ENCODE measurements at places on chromosomes 5 and 9.
A peak's percentile ranks its signal among the peaks of the same experiment; 100 is the strongest.

DNA sequence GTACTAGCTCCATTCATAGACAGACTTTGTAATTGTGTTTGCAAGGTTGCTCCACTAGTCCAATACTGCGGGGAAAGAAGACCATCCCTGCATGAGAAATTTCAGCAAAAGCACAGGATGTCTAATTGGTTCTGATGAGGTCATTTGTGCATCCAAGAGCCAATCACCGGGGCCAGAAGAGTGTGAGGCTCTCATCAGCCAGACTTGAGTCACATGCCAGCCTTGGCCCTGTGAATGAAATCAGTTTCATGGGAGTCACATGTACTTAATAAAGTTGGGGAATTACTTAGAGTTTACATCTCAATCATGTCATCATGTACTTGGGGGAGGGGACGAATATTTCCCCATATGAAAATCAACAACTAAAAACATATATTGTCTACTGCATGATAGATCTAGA lies 1236.0 kb downstream of the MAT2B start:
- DNase-seq: no peak

DNA sequence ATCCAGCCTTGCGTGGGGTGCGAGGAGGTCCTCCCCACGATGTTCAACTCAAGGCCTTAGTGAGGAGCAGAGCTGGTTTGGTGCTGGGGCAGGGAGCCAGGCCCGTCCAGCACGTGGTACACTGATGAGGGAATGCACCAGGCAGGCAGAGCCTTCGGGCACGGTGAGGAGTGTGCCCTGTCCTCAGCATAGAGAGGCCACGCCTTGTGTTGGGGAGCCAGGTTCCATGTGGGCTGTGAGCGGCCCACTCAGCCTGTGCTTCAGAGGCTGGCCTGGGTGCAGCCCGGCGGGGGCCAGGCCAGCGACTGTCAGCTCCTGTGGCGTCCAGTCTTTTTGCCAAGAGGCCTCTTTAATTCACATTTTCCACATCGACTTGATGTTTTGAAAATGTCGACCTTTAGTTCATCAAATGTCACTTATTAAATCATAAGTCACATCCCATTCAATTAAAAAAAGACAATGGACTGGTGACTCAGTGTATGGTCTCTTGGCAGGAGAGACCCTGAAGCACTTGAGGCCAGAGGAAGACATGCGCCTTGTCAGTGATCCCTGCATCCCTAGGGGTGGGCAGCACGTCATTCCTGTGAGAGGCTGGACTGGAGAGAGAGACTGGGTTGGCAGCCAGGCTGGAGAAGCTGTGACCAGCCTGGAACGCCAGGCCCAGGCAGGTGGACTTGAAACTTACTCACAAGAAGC lies 21.7 kb downstream of the ERGIC1 start:
- DNase-seq: no peak

GRCh38 chr9:133261753-133262120 lies 13.3 kb downstream of the ABO start:
- no peak for DNase-seq

GRCh38 chr5:95927927-95928723 lies 33.5 kb downstream of the ELL2 start:
- DNase-seq: no peak

- no peak for DNase-seq
Measured at GRCh38 chr9:126157826-126158587, 168.6 kb upstream of the MVB12B start.

DNA sequence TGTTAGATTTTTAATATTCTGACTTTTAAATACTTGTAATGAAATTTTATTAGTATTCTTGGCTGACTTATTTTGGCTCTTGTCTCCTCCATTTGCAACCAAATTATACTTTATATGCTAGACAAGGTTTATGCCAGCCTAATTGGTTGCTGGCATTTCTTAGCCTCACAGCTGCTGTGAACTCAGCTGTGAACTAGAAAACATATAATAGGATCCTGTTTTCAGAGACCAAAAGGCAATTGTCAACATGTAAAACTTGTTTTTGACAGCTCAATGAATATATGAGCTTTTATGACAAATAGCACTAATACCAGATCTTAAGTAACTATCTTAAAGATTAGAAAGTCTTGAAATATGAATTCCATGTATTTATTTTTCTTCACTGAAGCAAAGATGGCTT lies 25.9 kb downstream of the KIF2A start:
- no peak for DNase-seq

DNA sequence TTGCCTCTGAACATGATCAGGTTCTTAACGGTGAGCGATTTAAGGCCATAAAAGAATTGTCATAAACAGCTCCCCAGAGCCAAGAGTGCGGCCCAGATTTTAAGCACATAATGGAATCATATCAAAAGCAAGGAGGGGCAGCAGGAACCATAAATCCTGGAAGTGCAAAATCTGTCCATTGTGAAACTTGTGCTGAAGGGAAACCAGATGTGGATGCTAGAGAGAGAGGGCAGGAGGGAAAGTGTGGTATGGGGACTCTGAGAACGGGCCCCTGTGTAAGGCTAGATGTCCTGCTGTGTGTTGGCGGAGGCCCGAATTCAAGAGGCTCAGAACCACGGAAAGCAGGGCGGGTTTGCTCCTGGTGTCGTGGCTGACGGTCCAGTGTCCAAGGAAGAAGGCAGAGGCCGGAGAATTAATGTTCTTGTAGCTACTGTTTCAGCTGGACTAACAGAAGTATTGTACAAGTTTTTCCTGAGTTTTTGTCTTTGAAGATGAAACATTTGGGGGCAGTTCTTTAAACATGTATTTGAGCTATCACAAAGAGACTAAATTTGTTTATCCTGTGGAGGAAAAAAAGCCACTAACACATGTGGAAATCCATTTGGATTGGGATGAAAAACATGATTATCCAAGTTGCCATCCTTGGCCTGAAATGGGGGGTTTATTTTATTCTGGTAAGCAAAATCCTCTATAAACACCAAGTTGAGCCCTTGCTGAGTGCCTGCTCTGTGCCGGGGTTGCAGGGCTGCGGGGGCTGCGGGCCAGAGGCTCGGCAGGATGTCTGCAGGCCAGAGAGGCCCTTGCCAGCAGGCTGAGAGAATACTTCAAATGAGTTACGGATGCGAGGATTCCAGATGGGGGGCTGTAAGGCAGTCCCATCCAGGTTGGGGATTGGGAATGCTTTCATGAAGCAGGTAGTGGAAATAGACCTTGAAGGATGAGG lies 9.2 kb upstream of the CXCL14 start:
- DNase-seq: no peak

GRCh38 chr5:144191998-144192397 lies 21.3 kb downstream of the KCTD16 start:
- DNase-seq: no peak

GRCh38 chr5:150118561-150119229 lies 32.3 kb upstream of the CSF1R start:
- DNase-seq: no peak

- peak; percentile 33 for DNase-seq
Measured at GRCh38 chr5:133321833-133322420, 270.1 kb downstream of the HSPA4 start.

GRCh38 chr9:117145811-117146490 lies 268.9 kb downstream of the ASTN2 start:
- DNase-seq: no peak

DNA sequence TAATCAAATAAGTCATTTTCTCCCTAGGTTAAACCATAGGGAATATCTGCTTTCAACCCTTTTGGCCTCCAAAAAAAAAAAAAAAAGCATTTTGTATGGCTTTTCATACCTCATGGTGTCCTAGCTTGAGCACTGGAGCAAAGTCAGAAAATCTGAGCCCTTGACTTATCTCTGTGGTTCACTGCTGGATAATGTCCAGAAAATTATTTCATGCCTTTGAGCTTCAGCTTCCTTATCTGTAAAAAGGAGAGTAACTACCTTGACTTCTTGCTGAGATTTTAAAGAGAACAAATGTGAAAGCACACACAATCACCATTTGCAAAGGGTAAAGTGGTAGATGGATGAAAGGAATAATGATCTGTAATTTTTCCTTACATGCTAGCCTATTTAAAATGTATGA lies 165.9 kb downstream of the ALDH1A1 start:
- DNase-seq: no peak

DNA sequence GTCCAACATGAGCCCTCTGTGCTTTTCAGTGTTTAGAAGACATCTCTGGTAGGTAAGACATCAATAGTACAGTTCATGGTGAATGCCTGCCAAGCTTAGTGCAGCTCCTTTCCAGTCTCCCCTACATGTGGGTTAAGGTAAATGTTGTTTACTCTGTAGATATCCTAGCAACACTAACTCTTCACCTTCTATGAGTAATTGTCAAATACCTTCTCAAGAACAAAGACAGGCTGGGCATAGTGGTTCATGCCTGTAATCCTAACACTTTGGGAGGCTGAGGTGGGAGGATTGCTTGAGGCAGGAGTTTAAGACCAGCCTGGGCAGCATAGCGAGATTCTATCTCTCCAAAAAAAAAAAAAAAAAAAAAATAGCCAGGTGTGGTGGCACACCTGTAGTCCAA lies 18.7 kb upstream of the RASGRF2 start:
- DNase-seq: no peak

DNA sequence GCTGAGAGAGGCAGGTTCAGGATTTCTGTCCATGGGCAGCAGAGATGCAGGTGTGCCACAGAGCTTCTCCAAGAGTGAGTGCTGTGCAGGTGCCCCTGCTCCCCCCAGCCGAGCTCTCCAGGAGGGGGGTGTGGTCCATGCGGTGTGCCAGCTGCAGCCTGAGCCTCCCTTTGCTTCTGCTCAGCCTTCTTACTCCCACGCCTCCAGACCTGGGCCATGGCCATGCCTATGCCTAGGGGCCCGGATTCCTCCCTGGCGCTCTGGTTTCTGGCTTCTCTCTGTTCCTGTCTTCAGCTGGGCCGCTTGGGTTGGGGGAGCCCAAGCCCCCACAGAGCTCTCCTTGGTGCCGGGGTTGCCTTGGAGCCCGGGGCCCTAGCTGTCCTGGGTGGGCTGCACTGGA lies 133.3 kb downstream of the CACNA1B start:
- no peak for DNase-seq

- DNase-seq: no peak
Measured at GRCh38 chr9:18359335-18359734, 114.6 kb upstream of the ADAMTSL1 start.

GRCh38 chr9:81847181-81847915 lies 80.9 kb upstream of the SPATA31D4 start:
- no peak for DNase-seq

DNA sequence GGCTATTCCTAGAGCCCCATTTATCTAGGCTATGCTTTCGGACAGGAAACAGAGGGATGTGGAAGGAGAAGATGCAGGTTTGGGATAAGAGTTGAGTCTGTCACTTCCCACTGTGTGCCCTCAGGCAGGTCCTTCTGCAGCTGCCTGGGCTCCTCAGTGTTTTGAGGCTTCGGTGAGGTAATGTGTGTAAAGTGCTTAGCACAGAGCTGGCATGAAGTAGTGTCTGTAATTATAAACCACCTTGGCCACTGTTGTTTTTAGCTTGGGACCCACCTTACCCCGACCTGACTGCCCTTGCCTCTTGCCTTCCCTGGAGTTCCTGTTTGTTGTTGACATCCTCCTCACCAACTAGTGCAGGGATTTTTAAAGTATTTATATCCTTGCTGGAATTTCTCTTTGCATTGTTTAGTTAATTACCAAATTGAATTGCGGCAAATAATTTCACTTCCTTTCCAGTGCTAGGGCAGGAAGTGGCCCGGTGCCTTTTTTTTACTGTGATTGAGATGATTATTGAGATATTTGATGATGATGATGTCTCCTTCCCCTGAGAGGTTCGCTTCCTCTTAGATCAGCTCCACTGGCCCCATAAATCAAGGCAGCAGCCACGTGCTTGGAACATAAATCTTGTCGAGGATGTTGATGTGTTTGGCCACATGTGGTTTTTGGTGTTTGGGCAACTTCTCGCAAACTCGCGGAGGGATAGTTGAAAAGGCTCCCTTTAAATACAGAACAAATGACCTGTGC lies 38.3 kb upstream of the DAB2IP start:
- DNase-seq: no peak

DNA sequence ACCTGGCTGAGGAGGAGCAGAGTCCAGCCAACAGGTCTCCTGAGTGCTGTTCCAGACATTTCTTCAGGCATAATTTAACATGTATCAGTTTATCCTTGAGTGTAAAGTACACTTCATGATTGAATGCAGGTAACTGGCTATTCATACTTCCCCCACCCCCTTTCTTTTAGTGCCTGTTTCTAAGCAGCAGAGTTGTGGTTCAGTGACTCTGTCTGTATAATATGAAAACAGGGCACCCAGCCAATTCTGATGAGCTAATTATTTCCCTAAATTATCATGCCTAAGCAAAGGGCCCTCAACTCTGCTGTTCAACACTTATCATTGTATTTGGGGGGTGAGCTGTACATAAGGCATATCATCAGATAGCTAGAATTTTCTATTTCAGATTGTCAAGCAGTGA lies 51.9 kb upstream of the ZSWIM6 start:
- no peak for DNase-seq

DNA sequence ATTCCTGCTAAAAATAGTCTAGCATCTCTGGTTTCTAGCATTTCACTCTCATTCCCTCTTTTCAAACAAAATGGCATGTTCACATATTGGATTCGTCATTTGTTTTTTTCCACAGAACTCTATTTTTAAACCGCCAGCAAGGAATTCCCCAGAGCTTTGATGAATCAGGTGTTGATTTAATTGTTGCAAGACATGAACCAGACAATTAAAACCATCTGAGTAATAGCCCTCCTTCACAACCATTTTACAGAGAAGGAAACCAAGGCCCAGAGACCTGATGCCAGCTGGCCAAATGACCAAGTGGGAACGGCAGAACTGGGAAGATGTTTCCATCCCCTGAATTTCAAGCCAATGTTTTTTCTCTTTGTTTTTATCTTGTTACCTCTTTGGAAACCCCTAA lies 167.0 kb downstream of the CAAP1 start:
- DNase-seq: no peak

DNA sequence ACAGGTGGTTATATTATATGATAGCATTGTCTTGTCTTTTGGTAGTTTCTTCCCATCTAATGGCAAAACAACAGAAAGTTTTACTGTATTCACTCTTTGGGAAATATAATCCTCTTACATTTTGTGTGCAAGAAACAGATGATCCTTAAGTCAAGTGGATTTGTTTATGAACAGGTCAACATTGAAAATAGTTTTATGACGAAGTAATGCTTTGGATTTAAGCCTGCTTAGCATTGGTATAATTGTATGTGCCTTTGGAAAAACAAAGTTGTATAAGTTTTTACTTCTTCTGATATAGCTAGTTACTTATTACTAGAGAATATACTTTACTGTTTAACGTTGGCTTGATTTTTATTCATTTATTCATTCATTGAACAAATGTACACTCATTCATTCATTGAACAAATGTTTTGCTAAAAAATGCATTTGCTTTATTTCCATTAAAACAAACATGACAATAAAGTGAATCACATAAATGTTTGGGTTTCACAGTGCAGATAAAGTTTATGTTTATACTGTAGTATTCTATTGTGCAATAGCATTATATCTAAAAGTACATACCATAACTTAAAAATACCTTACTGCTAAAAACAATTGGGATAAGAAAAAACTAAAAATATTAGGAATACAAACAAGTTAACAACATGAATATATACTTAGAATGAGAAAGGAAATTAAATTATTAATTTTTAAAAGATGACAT lies 12.3 kb downstream of the SGCD start:
- no peak for DNase-seq

GRCh38 chr9:110308633-110309038 lies 29.0 kb downstream of the TXNDC8 start:
- DNase-seq: no peak

GRCh38 chr9:98930792-98931191 lies 12.9 kb upstream of the COL15A1 start:
- no peak for DNase-seq
